ENCODE measurements at places on chromosomes 4 and X.

- DNase-seq, result no peak
Measured at GRCh38 chr4:101140228-101140627, 207.1 kb downstream of the PPP3CA start.

DNA sequence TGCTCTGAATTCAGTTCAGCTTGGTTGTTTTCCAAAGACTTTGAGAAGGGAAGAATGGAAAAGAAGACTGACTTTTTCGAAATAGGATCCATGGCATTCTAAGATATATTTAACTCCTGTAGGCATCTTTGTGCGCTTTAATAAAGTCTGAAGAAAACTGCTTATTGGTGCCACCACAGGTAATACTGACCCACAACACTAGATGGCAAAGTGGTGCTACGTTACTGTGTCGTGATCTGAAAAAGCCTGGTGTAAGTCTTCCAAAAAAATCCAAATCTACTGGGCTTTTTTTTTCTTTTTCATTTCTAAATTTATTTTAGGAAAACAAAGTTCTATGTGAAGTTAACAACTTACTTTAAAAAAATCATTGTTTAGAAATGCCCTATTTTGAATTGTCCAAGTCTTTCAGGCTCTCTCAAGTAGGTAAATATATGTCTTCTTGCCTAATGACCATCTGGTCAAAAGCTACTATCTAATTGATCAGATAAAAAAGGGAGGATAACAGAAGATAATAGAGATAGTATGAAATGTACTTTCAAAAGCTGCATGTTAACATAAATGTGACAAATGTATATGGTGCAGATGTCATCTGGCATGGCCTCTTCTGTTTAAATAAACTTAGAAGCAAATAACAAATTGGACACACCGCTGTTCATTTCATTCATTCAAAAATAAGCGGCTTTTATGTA is 47.0 kb upstream of the MID1IP1 start:
- peak; percentile 23 for DNase-seq

DNA sequence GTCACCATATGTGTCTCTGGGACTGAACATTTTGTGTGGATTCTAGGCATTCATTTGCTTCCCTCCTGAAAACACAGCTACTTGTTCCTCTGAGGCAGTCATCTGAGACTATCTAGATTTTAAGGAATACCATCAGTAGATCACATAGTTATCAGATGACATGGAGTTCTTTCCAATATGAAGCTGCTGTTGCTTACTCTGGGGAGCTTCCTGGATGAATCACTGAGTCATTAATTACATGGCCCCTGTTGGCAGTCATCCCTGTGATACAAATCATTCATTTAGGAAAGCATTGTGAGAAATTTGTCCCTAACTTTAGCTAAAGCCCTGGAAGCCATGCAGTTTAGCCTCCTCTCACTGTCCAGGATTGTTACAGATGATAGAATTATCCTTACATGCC is 98.2 kb upstream of the ARSJ start:
- no peak for DNase-seq

DNA sequence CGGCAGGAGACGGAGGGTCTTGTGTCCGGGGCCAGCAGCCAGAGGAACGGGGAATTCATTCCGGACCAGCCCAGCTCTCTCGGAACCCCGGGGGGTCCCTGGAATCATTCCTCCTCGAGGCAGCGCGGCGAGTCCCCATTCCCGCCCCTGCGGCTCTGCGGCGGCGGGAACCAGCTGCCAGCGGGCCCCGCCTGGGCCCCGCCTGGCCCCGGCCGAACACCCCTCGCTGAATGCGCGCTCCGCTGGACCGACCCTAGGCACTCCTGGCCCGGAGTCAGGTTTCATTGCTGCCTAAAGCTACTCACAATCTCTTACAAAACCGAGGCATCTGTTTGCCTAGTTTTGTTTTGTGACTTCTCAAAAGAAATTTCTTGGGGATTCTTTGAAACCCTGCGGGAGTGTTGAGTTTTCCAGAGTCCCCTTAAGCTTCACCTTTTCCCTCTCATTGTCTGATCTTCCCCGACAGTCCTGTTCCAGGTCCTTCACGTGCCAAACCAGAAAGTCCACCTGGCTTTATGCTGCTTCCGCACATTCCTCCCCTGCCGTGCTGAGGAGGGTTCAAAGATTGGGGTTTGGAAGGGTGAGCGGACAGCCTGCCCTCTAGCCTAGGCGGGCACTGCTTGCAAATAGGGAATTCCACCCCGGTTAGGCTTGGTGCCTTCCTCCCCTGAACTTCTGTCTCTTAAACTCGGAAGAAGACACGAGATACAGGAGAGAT is 789 bp downstream of the ARHGAP10 start:
- peak; percentile 20 for DNase-seq

DNA sequence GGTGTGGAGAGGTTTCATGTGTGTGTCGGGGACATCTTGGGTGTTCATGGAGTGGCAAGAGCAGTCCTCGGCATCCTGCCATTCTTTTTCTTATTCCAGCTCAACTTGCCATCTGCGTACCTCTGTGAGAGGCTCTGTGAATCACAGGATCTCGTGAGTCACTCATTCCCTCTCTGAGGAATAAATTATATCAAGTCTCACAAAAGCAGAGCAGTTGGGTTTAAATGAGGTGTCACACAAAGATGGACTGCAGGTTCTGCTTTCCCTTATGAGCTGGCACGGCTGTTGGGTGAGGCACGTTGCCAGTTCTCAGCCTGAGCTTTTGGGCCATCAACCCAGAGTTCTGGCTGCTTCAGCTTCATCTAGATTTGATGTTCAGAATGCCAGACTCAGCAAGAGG is 6.8 kb upstream of the OCIAD2 start:
- DNase-seq, result no peak

GRCh38 chr4:18578307-18578706 is 556.8 kb upstream of the LCORL start:
- DNase-seq, result no peak

DNA sequence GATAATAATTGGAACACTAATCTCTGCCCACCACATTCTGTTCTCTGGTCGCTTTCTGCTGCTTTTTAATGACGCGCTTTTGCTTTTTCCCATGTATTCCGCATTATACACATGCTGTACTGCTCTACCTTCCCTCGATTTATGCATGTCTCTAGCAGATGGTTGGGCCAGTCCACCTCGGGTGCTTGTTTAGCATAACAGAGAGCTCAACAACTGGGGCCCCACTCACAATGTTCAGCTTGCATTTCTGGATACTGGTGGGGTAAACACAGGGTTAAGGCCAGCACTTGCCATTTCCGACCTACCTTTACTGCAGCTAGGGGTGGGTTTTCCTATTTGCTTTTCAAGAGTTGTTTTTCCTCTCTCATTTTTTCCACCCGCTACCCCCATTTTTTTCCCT is 255.8 kb downstream of the SOX3 start:
- no peak for DNase-seq

- DNase-seq, result no peak
Measured at GRCh38 chrX:97787849-97788248, 904.1 kb downstream of the RPA4 start.

DNA sequence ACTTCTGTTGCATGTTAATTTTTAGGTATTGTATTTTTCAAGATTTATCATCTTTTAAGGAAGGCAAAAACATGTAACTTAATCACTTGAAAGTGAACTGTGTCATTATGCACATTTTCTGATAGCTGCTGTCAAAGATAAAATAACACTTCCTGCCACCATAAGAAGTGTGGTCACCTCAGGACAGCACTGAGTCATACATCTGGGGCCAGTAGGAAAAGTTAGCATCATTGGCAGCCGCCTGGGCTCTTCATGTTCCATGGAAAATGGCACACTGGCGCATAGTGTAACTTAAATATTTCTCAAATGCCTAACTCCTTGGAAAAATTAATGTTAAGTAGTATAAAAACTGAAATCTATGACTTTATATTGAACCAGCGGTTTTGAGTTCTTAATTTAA is 24.2 kb downstream of the CNKSR2 start:
- no peak for DNase-seq

- DNase-seq, result no peak
Measured at GRCh38 chr4:7945709-7946380, 6.2 kb upstream of the AFAP1 start.

DNA sequence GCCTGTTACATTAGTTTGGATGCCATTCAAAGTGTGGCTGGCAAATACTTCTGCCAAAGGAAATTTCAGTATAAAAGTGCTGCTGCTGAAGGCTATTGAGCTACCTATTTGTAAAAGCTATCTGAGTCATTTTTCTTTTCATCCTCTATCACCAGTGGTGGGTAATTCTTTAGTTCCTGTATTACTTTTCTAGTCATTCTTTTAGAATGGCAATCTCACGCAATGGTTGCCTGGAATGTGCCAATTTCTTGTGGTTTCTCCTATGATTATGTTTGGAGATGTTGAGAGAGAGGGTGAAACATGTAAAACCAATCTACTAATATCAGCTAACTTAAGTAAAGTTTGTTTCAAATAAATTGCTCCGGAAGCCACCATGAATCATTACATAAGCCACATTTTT is 685.0 kb downstream of the RAPGEF2 start:
- DNase-seq, result no peak

- DNase-seq, result no peak
Measured at GRCh38 chr4:144955104-144955503, 142.9 kb downstream of the ANAPC10 start.

DNA sequence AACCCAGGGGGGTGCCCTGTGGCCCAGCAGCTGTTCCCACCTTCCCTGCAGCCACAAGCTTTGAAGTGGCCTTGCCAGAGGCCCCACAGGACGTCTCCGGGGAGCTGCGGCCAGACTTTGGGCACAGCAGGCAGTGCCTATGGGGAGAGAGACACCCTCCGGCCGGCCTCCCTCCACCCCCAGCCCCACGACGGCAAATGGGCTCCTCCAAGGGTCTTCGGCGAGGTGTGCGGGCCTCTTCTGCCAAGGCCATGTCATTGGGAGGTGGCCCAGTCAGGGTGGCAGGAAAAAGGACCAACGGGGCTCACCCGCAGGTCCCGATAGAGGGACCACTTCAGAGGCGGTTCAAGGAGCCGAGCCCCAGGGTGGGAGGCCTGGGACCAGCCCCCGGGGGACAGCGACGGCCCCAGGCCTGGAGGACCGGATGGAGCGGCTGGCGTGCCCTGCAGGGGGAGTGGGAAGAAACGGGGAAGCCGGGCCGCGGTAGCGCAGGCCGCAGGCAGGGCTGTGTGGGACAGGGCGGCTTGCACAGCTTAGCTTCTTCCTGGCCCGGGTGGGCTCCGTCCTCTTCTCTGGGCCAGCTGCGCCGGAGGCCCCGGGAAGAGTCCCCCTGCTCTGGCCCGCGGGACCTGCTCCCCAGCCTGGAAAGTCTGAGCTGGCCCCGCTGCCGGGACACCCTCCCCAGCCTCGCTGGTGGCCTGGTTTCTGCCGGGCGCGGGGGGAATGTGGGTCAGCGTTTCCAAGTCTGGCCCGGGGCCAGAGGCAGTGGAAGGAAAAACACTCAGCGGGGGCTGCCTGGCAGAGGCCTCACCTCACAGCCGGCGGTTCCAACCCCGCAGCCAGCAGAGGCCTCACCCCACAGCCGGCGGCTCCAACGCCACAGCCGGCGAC is 21.9 kb upstream of the SPON2 start:
- no peak for DNase-seq

- DNase-seq, result no peak
Measured at GRCh38 chrX:138930583-138930945, 219.0 kb upstream of the FGF13 start.

DNA sequence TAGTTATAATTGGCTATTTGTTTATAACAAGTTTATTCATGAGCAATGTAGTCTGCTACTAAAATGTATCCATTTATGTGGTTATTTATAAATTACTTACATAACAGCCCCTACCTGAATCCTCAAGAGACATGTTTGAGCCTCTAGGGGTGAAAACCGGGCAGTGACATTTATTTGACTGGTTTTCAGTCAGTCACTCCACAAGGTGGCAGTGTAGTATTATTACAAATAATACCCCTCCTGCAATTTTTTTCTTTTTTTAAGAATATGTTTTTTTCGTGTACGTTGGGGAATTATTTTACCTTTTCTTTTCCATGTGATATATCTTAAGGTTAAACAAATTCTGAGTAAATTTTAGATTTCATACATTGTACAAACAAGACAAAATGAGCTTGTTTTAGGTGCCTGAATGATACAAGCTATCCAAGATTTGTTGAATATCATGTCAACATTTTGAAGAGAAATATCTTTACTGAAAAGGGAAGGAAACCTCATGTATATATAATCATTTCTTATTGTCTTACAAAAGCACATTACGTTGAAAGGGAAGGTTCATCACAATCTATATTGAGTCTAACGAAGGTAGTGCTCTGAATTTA is 598.7 kb upstream of the TECRL start:
- no peak for DNase-seq

GRCh38 chr4:43379016-43379415 is 486.5 kb downstream of the GRXCR1 start:
- no peak for DNase-seq

DNA sequence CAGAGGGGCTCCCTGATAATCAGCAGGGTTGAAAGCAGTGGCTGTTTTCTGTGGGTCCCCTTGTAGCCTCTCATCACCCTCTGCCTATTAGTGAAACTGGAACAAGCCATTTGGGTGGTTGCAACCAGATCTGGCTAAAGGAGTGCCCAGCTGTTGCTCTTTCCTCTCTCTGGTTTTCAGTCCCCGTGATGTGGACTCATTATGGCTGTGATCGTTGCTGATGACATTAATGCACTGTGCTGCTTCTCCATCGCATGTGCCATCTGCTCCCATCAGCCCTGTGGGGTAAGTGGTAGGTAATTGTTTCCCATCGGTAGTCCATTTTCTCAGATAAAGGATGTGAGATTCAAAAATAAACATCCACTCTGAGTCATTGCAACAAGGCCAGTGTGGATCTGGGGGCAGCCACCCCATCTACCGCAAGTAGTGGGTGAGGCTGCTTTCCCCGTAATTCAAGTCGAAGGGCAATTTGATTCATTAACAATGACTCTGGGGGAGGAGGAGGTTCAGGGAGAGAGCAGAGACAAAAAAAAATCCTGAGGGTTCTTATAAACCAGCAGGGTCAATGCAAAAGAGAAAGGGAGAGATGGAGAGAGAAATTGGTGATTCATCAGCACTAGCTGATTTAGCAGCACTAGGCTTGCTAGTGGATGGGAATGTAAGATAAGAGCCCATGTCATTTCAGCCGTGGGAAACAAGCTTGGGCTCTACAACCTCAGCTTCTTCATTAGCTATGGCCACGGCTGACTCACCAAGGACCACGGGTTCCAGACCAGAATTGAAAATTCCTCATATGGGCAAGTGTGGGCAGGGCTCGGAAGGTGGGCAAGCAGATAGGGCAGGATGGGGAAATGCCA is 357.8 kb downstream of the MID1IP1 start:
- peak; percentile 57 for DNase-seq

GRCh38 chrX:138794246-138794645 is 82.7 kb upstream of the FGF13 start:
- no peak for DNase-seq

DNA sequence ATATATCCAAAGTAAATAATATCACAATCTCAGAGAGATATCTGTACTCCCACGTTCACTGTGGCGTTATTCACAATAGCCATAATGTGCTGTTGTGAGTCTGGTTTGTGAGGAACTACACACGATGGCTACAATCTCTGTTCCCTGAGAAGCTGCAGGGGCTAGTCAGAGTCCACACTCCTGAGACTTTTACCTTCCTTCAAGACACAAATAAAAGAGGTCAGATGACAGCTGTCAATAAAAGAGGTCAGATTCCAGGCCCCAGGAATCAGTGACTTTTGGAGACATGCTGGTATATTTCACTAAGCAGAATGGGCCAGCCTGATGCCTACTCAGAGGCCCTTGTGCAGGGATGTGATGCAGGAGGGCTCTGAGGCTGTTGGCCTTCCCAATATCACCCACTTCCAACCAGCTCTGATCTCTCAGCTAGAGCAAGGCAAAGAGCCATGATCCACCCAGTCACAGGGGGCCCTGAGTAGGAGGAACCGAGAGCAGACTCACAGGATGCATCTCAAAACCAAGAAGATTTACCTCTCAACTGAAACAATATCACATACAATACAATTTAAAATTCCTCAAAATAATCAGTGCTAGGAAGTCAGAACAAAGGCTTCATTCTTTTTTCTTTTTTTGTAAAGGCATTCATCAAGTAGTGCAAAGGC is 13.8 kb downstream of the FRYL start:
- DNase-seq, result no peak

Measured in NCI-H1105 (cell line).